CD8-positive, alpha-beta memory T cell (primary cell): ENCODE measurements at places on chromosomes 12 and 14.

DNA sequence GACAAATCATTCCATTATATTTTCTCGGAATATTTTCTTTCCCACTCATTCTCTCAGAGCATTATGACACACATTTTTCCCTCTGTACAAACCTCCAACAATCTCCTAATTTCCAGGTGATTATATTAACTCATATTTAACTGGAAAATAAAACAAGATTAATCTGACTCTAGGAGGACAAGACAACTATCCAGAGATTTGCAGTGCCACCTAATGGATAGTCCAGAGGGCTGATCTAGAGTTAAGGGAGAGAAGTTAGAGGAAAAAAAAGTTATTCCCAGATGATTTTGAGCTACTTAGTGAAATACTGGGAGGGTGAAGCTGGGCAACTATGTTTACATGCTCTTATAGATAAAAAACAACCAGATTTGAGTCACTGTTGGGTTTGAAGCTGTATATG, 161.7 kb downstream of the ALX1 start:
- DNase-seq: no peak

DNA sequence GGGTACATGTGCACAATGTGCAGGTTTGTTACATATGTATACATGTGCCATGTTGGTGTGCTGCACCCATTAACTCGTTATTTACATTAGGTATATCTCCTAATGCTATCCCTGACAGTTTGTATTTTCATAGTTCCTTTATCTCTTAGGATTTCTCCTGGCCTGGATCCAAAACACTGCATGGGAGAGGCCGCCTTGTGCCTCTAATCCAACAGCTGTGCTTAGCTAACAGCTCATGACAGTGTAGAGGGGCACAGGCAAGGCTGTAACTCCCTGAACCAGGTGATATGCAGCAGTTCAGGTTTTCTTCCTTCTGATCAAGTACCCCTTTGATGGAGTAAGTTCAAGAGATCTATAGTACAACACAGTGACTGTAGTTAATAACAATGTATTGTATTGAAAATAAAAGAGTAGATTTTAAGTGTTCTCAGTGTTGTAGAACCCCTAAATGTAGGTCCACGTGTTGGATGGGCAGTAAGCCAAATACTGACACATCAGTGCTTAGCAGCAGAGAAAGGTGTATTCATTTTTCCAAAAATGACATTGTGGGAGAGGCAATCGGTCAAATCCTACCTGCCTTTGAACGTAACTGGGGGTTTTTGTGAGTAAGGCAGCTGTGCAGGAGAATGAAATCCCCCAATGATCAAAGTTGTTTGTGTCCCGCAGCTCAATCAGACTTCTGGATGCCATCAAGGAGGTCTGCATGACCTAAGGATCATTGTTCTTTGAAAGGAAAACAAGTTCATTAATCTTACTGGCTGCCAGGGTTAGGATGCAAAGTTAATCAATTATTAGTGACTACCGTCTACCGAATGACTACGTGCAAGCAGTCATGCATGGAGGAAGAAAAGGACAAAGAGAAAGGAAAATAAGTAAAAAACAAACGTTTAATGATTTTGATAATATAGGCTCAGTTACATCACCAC, 89.3 kb upstream of the FGD4 start:
- no peak for DNase-seq

DNA sequence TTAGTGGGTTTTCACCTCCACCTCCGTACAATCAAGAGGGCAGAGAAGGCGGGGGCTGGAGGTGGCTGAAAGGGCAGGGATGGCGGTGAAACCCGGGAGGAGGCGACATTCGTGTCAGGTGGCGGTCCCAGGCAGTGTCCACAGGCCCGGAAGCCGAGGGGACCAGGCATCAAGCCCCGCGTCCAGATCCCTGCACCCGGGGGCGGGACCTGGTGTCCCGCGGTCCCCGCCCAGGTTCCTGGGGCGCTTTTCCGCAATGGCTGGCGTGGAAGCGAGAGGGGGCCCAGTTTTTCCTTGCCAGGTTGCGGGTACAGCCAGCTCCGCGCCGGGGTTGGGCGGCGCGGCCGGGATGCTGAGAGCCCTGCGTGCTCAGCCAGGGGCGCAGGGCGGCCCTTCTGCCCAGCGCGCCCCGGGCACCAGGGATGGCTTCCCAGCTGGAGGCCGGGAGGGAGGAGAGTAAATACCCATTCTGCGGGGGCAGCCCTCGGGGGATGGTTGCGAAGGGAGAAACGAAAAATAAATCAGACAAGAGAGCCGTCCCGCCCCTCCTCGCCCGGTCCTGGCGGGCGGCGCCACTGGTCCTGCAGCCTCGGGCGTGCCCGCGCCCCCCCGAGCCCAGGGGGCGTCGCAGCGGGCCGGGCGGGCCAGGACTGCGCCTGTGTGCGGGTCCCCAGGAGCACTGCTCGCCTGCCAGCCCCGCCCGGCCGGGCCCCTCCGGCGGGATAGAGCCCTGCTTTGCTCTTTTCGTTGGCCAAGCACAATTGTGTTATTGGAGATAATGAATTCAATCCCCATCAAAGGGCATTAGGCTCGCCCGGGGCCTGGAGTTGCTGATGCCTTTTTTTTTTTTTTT, 11.5 kb downstream of the FOXA1 start:
- DNase-seq: no peak

GRCh38 chr12:71299541-71300376, 139.8 kb upstream of the LGR5 start:
- DNase-seq: no peak

- DNase-seq: no peak
Observed at GRCh38 chr14:102629808-102630350, 37.4 kb downstream of the RCOR1 start.

- no peak for DNase-seq
Observed at GRCh38 chr12:49803693-49804450, 24.3 kb downstream of the NCKAP5L start.
